ENCODE measurements at places on chromosomes 7 and 10. TPM values are rescaled to one million over a fixed set of nuclear protein-coding genes. Genes with fewer than 3 reads are reported as not detected.

- peak; percentile 33 for DNase-seq
Observed at GRCh38 chr10:35352512-35352911, 16.2 kb downstream of the CCNY start.

ACTR3C gene
- 8.8 TPM for polyA plus RNA-seq

DNA sequence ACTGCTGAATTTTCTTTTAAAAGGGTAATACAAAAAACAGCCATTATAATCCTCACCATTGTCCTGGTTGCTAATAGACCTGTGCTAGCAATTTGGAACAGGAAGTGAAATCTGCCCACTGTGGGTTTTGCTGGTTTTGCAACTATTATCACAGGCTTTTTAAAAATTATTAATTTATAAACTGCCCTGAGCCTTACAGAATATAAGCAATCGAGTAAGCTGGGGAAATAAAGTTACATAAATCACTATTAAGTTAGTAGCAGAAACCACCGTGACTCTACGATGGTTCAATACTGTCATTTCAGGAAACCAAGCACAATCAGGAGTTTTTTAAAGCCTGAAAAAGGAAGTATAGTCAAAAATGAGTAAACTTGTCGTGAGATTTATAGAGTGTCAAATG, 62.3 kb downstream of the TMEM26 start:
- no peak for DNase-seq

- no peak for DNase-seq
Observed at GRCh38 chr7:136079066-136079465, 101.9 kb upstream of the MTPN start.

DNA sequence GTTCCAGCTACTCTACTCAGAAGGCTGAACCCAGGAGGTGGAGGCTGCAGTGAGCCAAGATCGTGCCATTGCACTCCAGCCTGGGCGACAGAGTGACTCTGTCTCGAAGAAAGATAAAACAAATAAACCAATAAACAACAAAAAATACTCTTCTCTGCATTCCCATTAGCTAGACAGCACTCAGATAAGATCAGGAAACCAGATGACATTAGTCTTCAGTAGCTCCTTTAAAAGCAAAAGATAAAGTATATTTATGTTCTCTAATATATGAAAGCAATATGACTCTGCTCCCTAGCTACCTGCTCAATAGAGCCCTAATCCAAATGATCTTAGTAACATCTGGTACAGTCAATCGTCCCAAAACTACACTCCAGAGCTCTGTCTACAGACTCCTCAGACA, 212.9 kb downstream of the ELMO1 start:
- DNase-seq, result no peak

DNA sequence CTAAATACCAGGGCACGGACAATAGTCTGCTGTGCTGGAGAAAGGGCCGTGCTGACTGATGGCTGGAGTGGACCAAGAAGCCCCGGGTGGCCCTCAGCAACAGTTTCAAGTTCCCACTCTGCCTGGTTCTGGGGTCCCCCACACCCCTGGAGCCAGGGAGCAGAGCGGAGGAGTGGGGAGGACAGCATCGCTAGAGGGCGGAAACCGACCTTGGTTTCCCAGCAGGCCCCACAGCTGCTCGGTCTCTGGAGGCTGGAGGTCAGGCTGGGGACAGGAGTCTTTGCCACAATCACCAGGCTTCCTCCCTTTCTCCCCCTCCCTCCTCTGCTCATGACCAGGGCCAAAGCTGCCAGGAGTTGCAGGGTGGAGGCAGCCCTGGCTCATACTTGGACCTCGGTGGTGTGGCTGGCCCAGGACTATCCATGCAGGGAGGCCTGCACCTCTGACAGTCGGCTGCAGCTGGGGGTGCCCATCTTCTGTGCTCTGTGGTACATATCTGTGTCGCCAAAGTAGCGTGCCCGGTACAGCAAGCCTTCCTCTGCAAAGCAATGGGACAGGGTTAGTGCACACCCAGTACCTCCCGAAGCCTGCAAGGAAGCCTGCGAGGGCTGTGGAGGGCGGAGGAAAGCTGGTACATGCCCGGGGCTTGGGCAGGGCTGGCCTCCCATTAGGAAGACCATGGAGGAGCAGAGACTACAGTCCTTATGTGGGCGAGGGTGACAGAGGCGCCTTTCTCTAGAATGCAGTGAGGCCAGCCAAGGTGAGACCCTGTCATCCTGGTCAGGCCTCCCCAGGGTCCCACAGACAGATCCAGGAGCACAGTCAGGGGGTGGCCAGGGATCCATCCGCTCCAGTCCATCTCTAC, 19.1 kb downstream of the DNAJB12 start:
- peak; percentile 82 for DNase-seq

DNA sequence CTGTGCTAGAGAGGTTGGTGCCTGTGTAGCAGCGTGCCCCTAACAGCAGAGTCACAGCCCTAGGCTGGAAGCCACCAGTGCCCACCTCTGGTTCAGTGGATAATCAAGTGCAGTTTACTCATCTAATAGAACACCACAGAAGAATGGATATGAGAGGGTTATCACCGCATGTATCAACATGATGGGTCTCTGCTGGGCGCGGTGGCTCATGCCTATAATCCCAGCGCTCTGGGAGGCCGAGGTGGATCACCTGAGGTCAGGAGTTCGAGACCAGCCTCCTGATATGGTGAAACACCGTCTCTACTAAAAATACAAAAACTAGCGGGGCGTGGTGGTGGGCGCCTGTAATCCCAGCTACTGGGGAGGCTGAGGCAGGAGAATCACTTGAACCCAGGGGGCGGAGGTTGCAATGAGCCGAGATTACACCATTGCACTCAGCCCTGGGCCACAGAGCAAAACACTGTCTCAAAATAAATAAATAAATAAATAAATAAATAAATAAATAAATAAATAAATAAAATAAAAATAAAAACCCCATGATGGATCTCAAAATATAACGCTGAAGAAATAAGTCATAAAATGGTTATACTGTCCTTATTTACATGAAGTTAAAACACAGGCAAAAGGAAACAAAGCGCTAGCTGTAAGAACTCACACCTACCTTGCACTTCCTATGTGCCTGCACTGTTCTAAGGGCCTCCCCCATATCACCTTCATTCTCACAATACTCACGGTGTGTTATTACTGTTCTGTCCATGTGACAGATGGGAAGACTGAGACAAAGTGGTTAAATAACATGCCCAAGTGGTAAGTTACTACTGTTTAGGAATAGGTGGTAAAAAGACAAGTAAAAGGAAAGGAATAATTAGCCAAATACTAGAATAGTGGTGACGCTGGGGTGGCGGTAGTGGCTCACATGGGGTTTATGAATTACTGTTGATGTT, 70.9 kb downstream of the AMZ1 start:
- no peak for DNase-seq

DNA sequence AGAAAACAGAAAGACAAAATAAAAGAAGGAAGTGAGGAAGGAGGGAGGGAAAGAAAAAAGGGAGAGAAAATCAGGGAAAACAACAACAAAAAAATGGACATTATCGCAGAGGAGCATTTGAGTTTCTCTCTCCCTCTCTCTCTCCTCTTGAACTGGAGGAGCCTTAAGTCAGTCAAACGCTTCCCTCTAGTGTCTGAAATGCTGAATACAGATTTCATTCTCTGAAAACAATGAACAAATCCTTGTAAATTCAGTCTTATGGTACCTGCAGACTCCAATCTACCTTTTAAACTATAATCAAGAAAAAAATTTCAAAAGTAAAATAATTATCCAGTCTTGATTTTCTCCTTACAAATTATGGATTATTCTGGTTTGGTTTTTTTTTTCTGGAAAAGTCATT, 89.2 kb upstream of the PFKP start:
- DNase-seq, result no peak

GRCh38 chr10:3222626-3223025, 50.0 kb upstream of the PITRM1 start:
- DNase-seq, result no peak

DNA sequence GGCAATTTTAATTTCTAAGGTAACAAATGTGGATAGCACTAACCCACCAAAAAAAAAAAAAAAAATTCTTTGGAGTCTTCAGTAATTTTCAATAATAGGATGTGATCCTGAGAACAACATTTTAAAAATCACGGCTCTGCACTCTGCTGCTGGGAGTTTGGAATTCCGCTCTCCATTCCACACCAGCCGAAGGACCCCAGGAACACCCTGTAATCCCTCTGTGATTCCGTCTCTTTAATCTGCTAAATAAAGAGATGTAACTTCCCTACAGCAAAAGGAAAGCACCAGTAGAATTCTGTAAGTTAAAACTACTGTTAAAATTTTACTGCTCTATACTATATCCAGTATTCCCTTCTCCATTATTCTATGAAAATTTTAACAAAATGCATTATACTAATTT, 284.5 kb downstream of the PTPRN2 start:
- DNase-seq, result no peak

SAMD9L gene
- 78.2 TPM for polyA plus RNA-seq

- DNase-seq, result no peak
Observed at GRCh38 chr10:5476918-5477525, 22.3 kb downstream of the CALML5 start.

DNA sequence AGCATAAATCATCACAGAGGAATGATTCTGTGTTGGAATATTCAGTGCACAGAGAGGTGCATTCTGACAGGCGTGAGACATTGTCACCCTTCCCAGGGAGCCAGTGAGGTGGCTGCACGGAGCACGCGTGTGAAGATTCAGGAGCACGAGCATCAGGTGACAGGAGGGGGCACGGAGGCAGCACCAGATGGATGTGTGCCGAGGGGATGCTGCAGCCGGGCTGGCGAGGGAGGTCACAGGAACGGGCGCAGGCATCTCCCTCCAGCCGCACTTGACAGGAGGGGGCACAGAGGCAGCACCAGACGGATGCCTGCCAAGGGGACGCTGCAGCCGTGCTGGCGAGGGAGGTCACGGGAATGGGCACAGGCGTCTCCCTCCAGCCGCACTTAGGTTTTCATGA, 66.5 kb downstream of the DIP2C start:
- no peak for DNase-seq

HHEX gene
- polyA plus RNA-seq, result 5.5 TPM

- no peak for DNase-seq
Observed at GRCh38 chr7:101428093-101428866, 65.6 kb downstream of the COL26A1 start.

- no peak for DNase-seq
Observed at GRCh38 chr7:42233171-42233570, 3.8 kb downstream of the GLI3 start.

DNA sequence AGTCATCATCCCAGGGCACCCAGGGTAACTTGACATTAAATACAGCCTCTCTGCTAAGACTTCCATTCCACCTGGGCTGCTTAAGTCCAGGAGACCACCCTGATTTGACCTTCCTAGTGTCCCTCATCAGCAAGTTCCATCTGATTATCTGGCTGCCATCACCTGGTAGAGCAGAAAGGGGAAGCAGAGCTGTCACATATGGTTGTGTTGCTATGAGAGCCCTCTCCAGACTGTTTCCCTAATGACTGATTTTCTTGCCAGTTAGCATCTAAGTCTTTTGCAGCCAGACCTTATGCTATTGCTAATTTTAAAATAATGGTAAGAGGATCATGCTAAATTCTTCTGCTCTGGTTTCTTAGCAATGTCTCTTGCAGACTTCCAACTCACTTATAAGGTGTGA, 38.7 kb downstream of the KCNH2 start:
- no peak for DNase-seq

PILRB gene
- polyA plus RNA-seq, result 42.1 TPM

FAM3C gene
- polyA plus RNA-seq, result 48.1 TPM

DNA sequence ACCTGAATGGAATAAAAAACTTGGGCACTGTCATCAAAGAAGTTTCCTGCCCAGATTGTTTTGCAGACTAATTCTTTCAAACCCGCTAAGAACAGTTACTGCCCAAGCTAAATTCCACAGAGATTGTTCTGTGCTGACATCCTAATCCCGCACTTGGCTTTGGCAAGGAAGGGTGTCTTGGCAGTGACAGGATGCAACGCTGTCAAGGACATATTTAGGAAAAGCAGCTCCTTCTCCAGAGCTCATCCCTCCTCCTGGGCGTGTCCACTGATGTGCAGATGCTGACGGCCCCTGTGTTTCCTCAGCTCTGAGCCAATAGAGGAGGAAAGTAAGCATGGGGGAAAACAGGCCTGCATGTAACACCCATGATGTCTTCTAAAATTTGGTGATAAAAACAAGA, 74.2 kb downstream of the EEPD1 start:
- DNase-seq, result no peak

DNA sequence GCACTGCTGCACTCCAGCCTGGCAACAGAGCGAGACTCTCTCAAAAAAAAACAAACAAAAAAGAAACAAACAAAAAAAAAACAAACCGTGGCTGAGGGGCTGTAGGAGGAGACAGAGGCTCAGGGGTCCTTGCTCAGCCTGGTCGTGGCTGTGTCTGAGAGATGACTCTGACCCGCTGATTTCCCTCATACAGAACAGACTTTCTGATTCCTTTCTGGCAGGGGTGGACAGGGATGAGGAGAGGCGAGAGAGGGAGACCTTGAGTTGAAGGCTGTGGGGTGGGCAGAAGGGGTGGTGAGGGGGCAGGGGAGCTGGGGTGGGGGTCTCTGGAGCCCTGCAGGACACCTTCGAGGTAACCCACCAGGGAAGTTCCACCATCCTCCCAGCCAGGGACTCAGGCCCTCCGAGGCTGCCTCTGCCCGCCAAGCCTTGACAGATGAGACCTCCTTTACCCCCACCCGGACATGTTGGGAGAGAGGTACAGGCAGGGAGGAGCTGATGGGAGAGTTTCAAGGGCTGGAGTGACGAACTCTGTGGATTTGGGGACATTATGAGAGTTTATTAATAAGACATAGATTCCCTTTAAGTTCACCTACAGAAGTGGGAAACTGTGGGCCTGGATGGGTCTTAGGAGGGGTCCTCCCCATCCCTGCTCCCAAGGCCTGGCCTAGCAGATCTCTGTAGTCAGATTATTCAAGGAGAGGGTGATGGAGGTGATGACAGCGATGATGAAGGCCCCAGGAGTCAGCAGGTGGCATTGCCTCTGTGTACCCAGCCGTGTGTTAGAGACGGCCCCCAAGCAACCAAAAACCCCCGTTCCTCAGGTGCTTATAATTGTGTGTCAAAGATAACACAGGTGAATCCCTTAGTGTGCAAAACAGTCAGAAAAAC, 2.0 kb downstream of the MUC12 start:
- DNase-seq, result no peak

DDX21 gene
- polyA plus RNA-seq, result 14.6 TPM

GRCh38 chr7:153886506-153887441, 165.4 kb upstream of the DPP6 start:
- no peak for DNase-seq

- no peak for DNase-seq
Observed at GRCh38 chr7:41241641-41242040, 461.2 kb downstream of the INHBA start.

MUC12 gene
- 0.96 TPM for polyA plus RNA-seq

DNA sequence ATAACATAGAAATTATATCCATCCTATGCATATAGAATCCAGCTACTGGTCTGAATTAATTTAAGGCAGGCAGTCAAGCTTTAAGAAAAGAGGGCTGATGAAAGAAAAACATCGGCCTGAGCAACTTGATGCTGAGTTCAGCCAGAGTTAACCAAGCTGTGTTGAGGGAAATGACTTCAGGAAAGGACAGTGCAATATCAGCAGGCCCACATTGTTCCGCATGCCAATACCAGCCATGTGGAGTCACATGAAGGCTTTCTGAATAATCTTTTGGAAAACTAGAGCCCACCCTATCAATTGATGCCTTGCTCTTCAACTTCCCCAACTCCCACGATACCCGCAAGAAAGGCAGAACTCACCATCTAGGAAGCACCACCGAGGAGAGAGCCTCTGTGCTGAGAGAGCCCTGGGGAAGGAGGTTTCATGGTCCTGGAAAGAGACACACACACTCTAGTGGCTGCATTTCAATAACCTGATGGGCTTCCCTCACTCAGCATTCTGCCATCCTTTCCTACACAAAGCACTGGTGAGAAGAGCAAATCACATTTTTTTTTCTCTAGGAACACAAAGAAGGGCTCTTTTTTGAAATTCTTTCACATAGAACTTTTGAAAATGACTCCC, 125.8 kb upstream of the PTN start:
- no peak for DNase-seq

- DNase-seq, result no peak
Observed at GRCh38 chr10:44581996-44582395, 197.1 kb upstream of the CXCL12 start.
